ENCODE measurements at places on chromosomes 5 and 9. TPM values are rescaled to one million over a fixed set of nuclear protein-coding genes. Genes with fewer than 3 reads are reported as not detected.

- peaks cover 2% of the 10 kb centered on the region for H3K4me1 ChIP-seq
- no peak for DNase-seq
- peak overlapping the region; percentile 88 for H3K4me3 ChIP-seq
Measured at GRCh38 chr9:89496645-89497256, 1.2 kb downstream of the SEMA4D start.

- no peaks in the 10 kb centered on the region for H3K27me3 ChIP-seq
- peaks cover 4% of the 10 kb centered on the region for H3K4me1 ChIP-seq
- no peak overlapping the region for H3K27ac ChIP-seq
- DNase-seq, result no peak
- H3K4me3 ChIP-seq, result no peak overlapping the region
- no peaks in the 10 kb centered on the region for H3K36me3 ChIP-seq
Measured at GRCh38 chr5:31173614-31174013, 19.9 kb upstream of the CDH6 start.

- H3K27me3 ChIP-seq, result no peaks in the 10 kb centered on the region
- DNase-seq, result no peak
- no peak overlapping the region for H3K4me3 ChIP-seq
- peaks cover 2% of the 10 kb centered on the region for H3K4me1 ChIP-seq
- H3K27ac ChIP-seq, result no peak overlapping the region
- no peaks in the 10 kb centered on the region for H3K36me3 ChIP-seq
Measured at GRCh38 chr9:444528-444927, 229.9 kb downstream of the DOCK8 start.

DNA sequence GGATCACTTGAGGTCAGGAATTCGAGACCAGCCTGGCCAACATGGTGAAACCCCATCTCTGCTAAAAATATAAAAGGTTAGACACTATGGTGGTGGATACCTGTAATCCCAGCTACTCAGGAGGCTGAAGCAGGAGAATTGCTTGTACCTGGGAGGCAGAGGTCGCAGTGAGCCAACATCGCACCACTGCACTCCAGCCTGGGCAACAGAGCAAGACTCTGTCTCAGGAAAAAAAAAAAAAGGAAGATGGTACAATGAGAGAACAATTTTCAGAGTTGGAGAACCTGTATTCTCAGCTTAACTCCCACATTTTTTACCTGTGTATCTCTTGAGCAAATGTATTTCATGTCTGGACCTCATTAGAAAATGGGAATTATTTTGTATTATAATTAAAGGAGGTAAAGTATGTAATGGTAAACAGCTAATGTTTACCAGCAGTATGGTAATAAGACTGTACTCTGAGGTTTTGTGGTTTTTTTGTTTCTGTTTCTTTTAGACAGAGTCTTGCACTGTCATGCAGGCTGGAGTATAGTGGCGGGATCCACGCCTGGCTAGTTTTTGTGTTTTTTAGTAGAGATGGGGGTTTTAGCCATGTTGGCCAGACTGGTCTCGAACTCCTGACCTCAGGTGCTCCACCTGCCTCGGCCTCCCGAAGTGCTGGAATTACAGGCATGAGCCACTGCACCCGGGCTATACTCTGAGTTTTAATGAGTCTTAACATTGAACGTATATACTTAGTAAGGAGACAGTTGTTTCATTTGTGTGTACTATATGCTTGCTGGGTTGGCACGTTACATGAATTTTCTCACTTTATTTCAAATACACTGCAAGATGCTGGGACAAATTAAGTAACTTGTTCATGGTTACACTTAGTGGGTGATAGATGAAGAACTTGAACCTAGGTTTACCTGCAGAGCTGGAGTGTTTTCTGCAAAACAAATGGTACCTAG is 16.2 kb downstream of the UHRF2 start:
- H3K27ac ChIP-seq, result peak overlapping the region; percentile 3
- H3K4me1 ChIP-seq, result no peaks in the 10 kb centered on the region
- DNase-seq, result no peak
- no peaks in the 10 kb centered on the region for H3K36me3 ChIP-seq
- H3K27me3 ChIP-seq, result no peaks in the 10 kb centered on the region
- no peak overlapping the region for H3K4me3 ChIP-seq

DNA sequence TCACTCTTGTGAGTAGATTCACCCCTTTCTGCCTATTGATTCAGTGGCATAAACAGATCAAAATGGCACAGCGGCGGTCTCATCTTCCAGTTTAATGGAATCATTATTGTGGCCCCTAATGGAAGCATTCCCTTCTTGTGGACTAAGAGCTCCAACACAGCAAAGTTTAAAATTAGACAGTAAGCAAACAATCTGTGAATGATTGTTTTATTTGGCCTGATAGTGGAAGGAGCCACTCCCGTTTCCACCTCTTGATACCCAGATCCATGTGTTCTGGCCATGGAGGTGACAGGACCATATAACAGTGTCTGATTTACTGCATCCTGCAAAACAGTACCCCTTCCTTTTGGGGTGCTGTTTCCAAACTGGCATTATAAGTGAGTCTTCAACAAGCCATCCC is 41.2 kb upstream of the BARX1 start:
- no peak overlapping the region for H3K27ac ChIP-seq
- H3K27me3 ChIP-seq, result no peaks in the 10 kb centered on the region
- H3K4me3 ChIP-seq, result no peak overlapping the region
- no peaks in the 10 kb centered on the region for H3K36me3 ChIP-seq

- no peaks in the 10 kb centered on the region for H3K27me3 ChIP-seq
- H3K4me1 ChIP-seq, result no peaks in the 10 kb centered on the region
- H3K27ac ChIP-seq, result no peak overlapping the region
- no peak for DNase-seq
- H3K36me3 ChIP-seq, result no peaks in the 10 kb centered on the region
Measured at GRCh38 chr5:17292434-17293015, 75.1 kb downstream of the BASP1 start.

- peak overlapping the region; percentile 59 for H3K4me3 ChIP-seq
- H3K27ac ChIP-seq, result peak overlapping the region; percentile 87
- H3K27me3 ChIP-seq, result no peaks in the 10 kb centered on the region
- no peak for DNase-seq
Measured at GRCh38 chr5:142357469-142358090, 32.8 kb upstream of the SPRY4 start.

Gene DUSP1
- polyA plus RNA-seq, result 153 TPM

Gene GAPT
- polyA plus RNA-seq, result 0.46 TPM

All from small intestine (tissue), 16 donors.